Left ventricle myocardium inferior (tissue), 1 donor: ENCODE measurements at places on chromosomes 13 and 19. TPM values are rescaled to one million over a fixed set of nuclear protein-coding genes. Genes with fewer than 3 reads are reported as not detected.

- peak; percentile 46 for DNase-seq
Observed at GRCh38 chr19:45442778-45443461, 19.2 kb upstream of the ERCC1 start.

DNA sequence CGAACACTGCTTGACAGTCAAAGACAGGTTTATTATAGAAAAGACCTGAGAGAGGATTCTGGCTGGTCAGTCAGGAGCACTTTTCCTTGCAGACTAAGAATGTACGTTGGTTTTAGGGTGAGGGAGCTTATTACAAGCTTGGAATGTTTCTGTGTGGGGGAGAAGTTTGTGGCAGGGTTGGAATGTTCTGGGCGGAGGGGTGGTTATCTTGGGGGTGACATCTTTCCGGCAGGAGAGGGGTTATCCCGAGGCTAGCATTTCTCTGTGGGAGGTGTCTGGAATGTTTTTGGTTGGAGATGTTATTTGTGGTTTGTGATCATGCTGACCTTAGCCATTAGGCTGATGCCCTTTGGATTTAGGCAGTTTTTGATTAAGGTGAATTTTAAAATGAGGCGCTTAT, 61.8 kb downstream of the ZNF136 start:
- DNase-seq: no peak

The ACTMAP gene
- total RNA-seq: 7.4 TPM

- DNase-seq: peak; percentile 74
Observed at GRCh38 chr13:30865123-30866049, 40.7 kb upstream of the MEDAG start.

GRCh38 chr13:59891053-59891452, 272.7 kb downstream of the DIAPH3 start:
- no peak for DNase-seq

DNA sequence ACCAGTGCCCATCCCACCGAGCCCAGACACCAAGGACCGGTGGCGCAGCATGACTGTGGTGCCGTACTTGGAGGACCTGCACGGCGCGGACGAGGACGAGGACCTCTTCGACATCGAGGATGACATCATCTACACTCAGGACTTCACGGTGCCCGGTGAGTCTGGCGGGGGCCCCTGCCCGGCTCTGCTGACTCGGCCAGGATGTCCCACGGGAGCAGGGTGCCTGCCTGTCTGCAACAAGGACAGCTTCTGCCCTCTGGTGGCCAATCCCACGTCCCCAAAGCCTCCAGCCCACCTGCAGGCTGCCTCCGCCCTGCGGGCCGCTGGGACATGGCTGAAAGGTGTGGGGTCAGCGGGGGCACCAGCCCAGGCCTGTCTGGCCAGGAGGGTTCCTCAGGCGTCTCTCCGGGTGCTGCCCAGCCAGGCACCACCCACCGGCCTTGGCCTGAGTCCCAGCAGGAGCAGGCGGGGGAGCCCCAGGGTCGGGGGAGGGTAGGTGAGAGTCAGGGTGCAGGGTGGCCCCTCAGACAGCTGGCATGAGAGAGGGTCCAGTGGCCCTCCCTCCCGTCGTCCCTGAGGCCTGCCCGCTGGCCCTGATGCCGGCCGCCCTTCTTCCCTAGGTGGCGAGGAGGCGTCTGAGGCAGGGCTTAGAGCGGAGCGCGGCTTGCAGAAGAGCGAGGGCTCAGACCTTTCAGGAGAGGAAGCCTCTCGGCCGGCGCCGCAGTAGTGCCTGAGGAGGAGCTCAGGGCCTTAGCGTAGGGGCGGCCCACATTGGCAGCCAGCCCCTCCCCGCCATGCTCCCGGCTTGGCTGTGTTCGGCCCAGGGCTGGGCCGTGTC, 14.6 kb downstream of the CBARP start:
- no peak for DNase-seq

DNA sequence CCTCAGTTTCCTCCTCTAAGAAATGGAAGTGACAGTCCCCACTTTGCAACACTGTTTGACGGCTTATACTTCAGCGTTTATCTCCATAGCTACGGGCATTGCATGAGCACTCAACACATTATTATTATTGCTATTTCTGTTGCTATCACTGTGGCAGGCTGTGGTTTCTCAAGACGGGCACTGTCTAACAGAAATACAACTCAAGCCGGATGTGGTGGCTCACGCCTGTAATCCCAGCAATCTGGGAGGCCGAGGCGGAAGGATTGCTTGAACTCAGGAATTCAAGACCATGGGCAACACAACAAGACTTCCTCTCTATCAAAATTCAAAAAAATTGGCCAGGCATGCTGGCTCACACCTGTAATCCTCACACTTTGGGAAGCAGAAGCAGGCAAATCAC, 4.9 kb upstream of the ZSWIM4 start:
- no peak for DNase-seq

- DNase-seq: no peak
Observed at GRCh38 chr13:93685900-93686299, 459.3 kb downstream of the GPC6 start.
